Caudate nucleus (tissue), 63 donors: ENCODE measurements at places on chromosomes 5 and 9.

DNA sequence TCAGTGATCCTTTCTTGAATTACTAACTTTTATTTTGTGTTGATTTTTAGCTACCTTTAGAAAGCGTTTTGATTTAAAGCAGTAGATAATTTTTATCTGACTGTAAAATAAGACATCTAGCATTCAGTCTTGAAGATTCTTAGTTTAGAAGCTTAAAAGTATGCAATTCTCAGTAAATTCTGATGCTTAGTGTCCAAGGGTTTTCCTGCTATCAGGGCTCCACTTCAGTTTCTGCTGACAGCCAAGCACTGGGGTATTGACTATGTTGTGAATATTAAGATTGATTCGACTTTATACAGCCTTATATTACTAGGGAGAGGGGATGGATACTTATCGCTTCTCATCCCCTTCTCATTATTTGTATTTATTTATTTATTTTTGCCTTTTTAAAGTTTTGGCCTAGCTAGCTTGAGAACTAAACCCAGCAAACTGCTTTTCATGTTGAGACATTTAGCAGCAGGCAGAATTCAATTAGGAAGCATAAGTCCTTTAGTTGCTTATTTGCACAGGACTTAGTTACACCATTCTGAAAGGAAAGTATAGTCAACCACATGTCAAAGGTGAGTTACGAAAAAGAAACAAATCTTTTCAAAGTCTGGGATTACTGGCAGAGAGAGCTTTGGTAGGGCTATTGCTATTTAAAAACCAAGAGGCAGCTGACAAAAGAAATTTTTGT is 2.9 kb downstream of the PBX3 start:
- DNase-seq, result no peak

- DNase-seq, result no peak
Measured at GRCh38 chr5:157457391-157457790, 2.6 kb upstream of the NIPAL4 start.

DNA sequence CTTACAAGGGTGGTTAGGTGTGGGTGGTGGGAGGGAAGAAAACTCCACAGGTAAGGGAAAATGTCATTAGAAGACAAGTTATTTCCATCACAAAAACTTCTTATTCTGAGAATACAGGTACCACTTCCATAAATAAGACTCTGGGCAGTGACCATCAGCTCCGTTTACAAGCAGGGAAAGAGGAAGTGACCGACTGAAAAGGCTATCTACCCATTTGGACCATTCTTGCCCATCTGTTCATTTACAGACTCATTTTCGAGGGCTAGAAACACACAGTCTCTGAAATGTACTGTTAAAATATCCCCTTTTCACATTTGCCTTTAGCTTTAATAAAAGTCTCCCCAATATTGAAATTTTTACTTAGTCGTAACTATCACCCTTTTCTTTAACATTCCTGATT is 79.5 kb downstream of the TTC39B start:
- no peak for DNase-seq

- DNase-seq, result no peak
Measured at GRCh38 chr5:154372661-154373060, 73.1 kb upstream of the SAP30L start.

- DNase-seq, result no peak
Measured at GRCh38 chr5:16147179-16147900, 32.3 kb downstream of the MARCHF11 start.

DNA sequence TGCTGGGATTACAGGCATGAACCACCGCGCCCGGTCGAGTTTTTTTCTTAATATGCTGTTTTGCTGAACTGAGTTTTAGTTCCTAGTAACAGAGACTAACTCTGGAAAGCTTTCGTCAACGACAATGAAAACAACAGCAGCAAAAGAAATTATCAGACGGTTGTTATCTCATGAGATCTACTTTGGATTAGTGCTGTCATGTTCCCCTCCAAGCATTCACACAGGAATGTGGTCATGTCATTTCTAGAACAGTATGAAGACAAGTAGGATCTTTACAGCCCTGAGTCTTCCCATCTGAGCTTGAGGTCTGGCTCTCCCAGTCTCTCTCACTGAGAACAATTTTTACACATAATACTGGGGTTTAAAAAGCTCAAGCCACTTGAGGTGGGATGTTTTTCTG is 4.0 kb upstream of the ANKRD33B start:
- no peak for DNase-seq

GRCh38 chr9:132575811-132576210 is 6.6 kb upstream of the BARHL1 start:
- DNase-seq, result no peak

- DNase-seq, result no peak
Measured at GRCh38 chr5:57416278-57416994, 66.2 kb downstream of the ACTBL2 start.

GRCh38 chr9:89606049-89606623 is 1.3 kb downstream of the GADD45G start:
- DNase-seq, result peak; percentile 55

DNA sequence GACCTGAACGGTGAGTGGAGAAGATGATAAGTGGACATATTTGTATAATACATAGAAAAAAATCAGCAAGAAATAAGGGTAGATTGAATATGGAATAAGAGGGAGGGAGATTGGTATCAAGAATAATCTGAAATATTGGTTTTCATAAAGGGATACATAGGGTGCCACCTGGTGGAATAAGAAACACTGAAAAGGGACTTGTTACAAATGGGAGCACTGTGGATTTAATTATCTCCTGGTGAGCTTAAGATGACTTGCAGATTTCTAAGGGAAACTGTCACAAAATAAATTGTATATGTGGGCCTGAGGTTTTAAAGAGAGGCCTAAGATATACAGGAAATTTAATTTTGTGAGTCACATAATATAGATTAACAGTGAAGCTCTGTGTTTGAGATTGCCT is 1403.5 kb upstream of the CDH18 start:
- DNase-seq, result no peak

DNA sequence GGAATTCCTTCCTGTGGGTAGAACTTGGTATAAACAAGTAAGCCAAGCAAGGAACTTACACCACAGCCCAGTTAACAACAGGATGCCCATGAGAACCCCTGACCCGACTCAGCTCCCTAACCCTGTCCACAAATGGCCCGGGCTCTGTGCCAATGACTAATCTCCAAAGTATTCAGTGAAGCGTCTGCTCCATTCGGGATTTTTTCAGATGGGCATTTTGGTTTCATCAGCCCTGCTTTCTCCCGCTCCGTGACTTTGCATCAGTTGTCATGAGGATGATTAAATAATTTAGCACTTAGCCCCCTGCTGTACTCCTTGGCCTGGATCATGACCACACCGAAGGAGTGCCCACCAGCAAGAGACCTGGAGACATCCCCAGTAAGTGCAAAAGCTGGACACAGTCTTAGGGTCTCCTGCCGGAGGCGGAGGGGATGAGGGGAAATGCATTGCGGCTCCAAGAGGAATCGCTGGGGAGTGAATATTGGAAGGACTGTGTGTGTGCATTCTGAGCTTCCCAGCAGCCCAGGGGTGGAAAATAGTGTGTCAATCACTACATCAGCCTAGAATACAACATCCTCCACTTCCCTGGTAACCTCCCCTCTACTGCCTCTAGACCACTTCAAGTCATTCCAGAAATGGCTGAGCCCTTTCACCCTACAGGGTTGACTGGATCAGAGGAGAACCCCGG is 41.4 kb upstream of the DNAH5 start:
- no peak for DNase-seq

- no peak for DNase-seq
Measured at GRCh38 chr9:69494763-69495162, 169.7 kb downstream of the ENTREP1 start.

DNA sequence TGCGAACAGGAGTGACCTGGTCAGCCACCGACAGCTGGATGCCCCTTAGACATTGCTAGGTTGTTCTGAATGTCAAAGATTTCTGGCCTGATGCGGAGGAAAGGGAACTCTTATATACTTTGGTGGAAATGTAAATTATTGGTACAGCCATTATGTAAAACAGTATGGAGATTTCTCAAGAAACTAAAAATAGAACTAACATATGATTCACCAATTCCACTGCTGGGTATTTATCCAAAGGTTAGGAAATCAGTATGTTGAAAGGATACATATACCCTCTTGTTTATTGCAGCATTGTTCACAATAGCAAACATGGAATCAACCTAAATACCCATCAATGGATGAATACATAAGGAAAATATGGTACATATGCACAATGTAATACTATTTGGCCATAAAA is 31.8 kb downstream of the DMRT3 start:
- no peak for DNase-seq

GRCh38 chr5:135501965-135502364 is 33.8 kb downstream of the NEUROG1 start:
- no peak for DNase-seq

DNA sequence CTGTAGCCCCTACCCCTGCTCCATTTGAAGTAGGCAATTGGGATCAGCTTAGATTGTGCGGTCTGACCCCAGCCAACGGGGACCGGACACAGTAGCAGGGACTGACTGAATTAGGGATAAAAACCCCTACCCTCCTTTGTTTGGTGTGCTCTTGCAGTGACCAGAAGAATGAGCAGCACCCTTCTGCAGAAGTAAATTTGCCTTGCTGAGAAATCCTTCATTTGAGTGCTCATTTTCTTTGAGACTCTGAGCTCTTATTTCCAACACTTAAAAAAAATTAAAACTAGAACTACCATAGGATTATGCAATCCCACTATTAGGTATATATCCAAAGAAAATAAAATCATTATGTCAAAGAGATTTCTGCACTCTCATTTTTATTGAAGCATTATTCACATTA is 560.0 kb downstream of the CDH12 start:
- no peak for DNase-seq

DNA sequence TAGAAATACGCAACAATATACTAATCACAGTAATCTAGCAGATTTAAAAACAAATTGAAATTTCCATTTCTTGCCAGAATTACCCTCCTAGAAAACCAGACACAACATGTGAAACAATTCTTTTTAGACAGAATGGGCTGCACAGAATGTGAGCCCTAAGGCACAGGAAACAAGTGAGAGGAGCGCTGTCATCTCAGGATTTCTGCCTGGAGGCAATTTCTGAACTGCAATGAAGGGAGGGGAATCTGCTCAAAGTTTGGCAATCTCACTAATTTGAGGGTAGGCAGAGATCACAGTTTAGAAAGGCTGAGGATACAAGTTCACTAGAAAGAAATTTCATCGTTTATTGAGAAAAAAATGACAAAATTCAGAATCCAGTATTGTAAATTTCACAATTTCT is 70.3 kb downstream of the INIP start:
- DNase-seq, result no peak

DNA sequence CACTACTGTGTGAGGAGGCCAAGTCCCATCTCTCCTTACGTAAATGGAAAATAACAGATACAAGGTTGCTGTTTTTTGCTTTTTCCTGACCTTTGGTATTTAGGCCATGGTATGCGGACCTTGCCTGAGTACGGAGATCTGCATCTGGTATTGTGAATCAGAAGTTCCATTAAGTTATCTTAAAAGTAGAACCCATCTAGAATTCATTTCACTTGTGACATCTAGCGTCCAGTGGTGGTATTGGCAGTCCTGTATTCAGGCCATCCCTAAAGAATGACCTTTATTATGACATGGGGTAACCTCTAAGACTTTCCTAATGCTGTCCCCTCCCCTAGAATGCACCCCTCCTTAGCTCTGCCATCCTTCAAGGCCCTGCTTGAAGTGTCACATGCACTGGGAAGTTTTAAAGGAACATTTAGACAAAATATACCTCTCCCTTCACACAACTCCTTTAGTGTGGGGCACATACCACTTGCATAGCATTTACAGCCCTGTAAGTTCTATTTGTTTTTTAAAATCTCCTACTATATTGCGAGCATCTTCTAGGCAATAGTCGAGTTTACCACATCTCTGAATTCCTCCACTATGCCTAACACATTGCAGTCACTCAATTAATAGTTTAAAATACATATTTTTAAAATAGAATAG is 1.9 kb upstream of the SPDL1 start:
- no peak for DNase-seq

DNA sequence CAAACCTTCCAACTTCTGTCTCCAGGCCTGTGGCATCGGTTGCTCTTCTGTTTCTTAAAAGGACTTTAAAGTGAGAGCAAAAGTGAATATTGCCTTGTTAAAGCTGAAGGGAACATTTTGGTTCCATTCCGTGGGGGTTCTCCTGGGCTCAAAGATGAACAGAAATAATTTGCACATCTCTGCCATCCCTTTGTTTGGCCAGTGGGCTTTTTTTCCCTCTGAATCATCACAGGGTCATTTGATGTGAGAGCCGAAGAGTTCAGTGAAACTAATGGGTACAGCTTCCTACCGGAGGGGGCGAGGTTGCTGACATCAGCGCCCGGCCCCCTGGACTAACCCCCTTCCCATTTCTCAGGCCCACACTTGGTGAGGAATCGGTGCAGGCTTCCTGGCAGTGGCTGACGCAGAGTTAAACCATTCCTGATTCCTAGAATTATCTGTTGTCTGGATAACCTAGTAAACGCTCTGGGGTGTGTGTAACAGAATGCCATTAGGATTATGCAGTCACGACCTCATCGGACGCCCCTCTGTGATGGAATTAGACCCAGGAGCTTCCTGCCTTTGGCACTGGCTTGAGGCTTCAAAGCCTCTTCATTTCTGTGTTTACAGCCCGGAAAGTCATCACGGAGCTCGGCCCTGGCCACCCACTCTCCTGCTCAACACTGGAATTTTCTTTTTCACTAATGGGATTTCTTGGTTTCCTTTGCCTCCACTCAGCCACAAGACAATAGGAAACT is 61.6 kb upstream of the RPL26L1 start:
- DNase-seq, result no peak

GRCh38 chr9:95132366-95133324 is 184.9 kb downstream of the FANCC start:
- DNase-seq, result no peak

DNA sequence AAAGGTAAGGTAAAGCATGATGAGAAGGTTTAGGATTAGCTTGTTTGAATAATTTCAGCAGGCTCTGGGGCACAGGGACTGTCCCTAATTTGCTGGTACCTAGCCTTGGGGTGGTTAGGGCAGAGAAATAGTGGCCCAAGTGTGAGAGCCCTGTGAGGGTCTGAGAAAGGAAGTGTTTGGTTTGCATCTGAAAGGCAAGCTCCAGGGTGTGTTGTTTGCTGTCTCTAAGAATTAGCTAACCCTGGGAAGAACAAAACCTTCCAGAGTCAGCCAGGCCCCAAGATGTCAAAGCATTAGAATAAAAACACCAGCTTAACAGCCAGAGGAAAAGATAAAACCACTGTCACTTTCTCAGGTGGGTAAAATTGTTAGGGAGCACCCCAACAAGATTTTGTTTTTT is 31.0 kb downstream of the TMEM252 start:
- no peak for DNase-seq

- no peak for DNase-seq
Measured at GRCh38 chr5:171705830-171706468, 79.7 kb upstream of the SMIM23 start.

DNA sequence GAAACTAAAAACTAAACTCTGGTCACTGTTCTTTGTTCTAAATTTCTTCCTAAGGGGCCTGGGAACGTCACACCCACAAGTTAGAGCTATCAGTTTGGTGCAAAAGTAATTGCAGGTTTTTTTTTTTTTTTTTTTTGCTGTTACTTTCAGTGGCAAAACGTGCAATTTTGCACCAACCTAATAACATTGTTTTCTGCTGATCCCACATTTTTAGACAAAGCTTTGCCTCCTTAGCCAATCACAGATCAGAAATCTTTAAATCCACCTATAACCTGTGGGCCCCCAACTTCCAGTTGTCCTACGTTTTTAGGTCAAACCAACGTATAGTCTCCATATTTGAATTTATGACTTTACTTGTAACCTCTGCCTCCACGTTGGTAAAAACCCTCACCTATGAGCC is 11.1 kb upstream of the MED10 start:
- DNase-seq, result no peak
